ENCODE measurements at places on chromosomes 6 and 20.

- no peak for DNase-seq
These were observed 10.7 kb upstream of the TM9SF4 start for GRCh38 chr20:32098786-32099185.

- DNase-seq: no peak
These were observed 159.3 kb upstream of the LAMA2 start for GRCh38 chr6:128723667-128724066.

DNA sequence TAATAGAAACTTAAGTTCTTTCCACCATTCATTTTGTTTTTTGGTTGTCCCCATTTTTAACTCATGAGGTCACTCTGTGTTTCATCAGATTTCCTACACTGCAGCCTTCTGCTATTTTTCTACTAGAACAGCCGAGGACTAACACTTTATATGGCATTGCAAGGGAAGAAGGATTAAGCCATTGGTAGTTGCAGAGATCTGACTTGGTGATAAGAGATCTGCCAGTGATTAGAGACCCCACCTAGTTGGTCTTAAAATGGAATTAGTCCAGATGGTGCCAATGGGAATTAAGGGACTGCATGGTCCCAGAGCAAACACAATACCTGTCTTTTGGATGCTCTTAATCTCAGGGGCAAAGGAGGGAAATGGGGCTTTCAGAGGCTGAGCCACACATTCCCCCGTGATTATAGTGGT lies 125.5 kb upstream of the TMEM170B start:
- DNase-seq: no peak

DNA sequence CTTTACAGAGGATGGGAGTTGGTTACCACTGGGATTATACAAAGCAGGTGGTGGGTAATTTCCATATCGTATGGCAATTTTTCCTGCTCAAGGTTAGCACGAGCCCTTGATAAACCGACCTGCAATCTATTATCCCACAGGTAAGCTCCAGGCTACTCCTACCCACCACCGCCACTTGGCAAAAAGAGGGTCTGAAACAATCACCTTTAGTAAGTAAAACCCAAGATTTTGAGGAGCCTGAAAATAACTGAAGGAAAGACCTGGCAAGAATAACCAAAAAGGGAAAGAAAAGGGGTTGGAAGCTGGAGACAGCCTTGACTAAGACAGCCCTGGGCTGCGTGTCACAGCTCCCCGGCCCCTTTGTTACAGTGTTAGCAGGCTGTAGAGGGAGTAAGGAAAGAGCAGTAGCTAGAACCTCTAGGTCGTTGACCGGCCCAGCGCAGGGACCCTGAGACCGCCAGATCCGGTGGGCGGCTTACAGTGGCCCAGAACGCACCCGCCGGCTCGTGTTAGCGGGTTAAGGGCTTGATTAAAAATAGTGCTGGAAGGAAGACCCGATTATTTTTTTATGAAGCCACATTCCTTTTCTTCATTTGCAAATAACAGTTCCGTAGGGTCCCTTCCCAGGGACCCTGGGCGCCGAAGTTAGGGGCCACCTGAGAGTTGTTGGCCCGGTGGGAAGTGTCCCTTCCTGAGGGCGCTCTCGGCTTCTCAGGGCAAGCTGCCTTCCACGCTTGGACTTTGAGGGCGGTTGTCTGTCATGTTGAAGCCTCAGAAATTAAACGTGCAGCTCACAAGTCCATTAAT lies 30.5 kb downstream of the TFAP2B start:
- DNase-seq: no peak

DNA sequence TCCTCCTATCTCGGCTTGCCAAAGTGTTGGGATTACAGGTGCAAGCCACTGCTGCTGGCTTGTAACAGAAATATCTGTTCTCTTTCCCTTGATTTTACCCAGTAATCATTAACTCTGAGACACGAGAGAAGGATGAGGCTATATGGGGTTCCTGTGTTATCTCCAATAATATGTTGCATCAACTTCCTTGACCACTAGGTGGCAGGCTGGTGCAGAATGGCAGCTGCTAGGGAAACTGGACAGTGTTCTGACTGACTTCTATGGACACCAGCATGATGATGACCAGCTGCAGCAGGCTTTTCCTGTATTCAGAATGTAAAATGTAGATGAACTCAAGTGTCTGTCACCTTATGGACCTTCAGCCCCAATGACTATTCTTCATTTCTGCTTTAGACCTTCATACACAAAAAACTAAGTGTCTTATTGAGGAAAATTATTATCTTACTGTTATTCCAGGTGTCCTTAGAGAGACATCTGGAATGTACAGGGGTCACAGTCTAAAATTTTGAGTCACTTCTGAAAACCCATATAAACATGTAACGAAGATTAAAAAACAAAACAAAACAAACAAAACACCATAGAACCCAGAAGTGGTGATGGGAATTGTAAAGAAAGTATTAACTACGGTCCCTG lies 20.4 kb upstream of the CD109 start:
- peak; percentile 24 for DNase-seq

- no peak for DNase-seq
These were observed 22.8 kb downstream of the RGS17 start for GRCh38 chr6:153108315-153108714.

- no peak for DNase-seq
These were observed 60.5 kb downstream of the HACE1 start for GRCh38 chr6:104799134-104799657.

Data from AG09309 (cell line).